ENCODE measurements at places on chromosomes 6 and 20.

DNA sequence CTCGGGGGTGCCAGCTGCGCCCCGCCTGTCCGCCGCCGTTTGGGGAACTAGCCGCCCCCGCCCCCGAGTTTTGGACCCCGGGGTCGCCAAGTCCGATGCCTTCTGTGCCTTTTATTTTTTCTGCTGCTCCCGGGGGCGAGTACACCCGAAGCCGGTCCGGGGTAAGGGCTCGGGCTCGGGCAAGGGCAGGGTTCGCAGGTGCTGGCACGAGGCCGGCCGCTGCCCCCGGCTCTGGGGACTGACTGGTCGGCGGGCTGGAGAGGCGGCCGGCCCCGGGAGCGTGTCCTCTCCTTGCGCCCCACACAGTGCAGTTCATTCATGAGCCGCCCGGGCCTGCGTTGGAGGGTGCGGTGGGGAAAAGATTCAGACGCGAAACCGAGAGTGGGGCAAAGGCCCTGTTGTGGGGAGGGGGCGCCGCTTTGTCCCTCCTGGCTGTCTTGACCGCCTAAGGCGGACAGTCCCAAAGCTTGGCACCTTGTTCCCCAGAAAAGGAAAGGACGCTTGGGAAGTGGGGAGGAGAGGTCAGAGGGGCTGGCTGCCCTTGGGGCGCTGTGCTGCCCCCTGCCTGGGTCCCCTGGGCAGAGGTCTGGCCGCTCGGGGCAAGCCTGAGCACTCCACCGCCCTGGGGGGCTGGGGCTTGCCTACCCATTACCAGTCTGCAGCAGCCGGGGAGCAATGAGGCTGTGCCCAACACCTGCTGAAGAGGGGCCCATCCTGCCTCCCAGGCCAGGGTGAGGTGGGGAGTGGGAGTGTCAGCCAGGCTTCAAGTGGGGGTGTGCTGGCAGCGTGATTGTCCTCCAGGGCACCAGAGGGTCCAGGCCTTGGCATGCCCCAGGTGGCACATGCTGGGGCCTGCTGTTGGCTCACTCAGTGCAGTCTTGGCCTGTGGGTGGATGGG lies 915 bp downstream of the TMEM63B start:
- DNase-seq = peak; percentile 33
- H3K4me1 ChIP-seq = peaks cover 50% of the 10 kb centered on the region
- no peak overlapping the region for H3K27ac ChIP-seq
- peaks cover 6% of the 10 kb centered on the region for H3K36me3 ChIP-seq
- H3K4me3 ChIP-seq = peak overlapping the region; percentile 90
- no peaks in the 10 kb centered on the region for H3K27me3 ChIP-seq

DNA sequence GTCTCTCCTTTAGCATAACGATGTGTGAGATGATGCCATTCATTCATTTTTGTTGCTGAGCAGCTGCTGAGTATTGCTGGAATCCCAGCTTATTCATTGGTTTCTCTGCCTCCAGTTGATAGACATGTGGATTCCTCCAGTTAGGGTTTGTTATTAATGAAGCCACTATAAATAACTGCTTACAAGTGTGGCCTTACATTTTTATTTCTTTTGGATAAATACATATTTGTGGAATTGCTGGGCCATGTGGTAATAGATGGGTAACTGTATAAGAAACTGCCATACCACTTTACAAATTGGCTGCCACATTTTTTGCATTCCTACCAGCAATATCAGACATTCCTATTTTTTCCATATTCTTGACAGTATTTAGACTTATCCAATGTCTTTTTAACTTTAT lies 2.6 kb upstream of the HLA-B start:
- peaks cover 56% of the 10 kb centered on the region for H3K4me1 ChIP-seq
- no peak for DNase-seq
- peaks cover 11% of the 10 kb centered on the region for H3K27me3 ChIP-seq
- no peak overlapping the region for H3K27ac ChIP-seq
- peak overlapping the region; percentile 65 for H3K4me3 ChIP-seq

DNA sequence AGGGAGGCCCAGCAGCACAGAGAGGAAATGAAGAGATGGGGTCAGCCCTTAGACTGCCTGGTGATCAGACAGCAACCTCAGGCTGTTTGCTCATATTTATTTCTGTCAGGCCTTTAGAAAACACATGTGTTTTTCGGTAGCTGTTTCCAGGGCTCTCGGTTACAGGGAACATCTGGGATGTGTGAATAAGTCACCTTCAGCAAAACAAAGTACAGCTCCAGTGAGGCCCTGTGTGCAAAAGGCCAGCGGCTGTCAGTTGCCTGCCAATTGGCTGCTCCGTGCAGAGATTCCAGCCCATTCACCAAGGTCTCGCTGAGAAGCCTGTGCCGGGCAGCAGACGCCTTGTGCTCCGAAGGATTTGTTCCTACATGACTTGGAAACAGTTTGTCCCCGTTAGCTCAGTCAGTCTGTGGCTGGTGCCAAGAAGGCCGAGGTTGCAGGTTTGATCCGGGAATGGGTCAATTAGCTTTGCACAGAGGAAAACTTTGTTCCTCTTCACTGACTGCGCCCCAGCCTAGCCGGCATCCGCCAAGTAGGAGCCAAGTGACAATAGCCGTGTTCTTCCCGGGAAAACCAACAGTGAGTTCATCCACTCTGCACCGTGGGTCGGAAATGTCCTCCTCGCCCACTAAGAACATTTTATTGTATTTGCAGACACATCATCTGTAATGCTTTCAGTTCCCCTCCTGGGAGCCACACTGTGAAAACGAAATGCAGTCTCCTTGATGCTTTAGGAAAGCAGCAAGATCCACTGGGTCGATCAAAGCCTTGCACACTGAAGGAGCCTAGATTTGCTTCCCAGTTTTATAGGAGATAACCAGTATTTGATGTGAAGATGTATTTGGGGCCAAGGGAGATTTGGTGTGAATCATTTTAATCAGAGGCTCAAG lies 315.4 kb upstream of the CDYL start:
- no peaks in the 10 kb centered on the region for H3K4me1 ChIP-seq
- no peak overlapping the region for H3K4me3 ChIP-seq
- no peaks in the 10 kb centered on the region for H3K27me3 ChIP-seq
- no peak overlapping the region for H3K27ac ChIP-seq
- DNase-seq = no peak

- peaks cover 11% of the 10 kb centered on the region for H3K4me1 ChIP-seq
- H3K36me3 ChIP-seq = no peaks in the 10 kb centered on the region
- DNase-seq = no peak
- H3K4me3 ChIP-seq = no peak overlapping the region
- H3K27ac ChIP-seq = no peak overlapping the region
- no peaks in the 10 kb centered on the region for H3K27me3 ChIP-seq
Measured at GRCh38 chr6:80449726-80450125, 343.3 kb downstream of the BCKDHB start.

DNA sequence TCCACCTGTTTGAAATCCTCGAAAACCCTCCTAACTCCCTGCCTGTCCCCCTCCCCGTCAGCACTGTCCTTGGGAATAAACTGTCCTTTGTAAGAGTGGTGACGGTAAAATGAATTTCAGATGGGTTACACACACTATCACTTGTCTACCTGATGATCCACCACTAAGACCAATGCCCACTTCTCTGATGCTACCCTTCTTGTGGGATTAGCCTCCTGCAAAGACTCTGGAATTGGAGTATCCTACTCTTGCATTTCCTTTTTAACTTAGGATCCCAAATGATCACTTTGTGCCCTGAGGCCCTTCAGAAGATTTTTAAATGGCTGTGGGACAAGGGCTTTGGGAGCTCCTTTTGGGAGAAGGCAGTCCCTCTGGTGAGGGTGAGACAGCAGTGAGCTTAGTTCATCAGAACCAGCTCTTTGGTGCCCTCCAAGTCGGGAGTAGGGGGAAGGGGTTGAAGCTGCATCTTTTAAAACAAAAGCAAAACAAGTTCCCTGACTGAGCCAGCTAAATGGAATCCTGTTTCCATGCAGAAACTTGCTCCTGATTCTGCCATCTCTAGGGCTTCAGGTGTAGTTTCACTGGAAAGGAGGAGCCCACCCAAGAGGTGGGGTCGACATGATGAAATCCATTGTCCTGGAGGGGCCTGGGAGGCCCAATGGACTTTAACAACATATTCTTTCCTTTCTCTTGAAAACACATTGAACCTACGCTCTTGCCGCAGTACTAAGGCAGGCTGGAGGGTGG lies 86.5 kb downstream of the ASXL1 start:
- peaks cover 7% of the 10 kb centered on the region for H3K4me1 ChIP-seq
- no peaks in the 10 kb centered on the region for H3K27me3 ChIP-seq
- no peak for DNase-seq

DNA sequence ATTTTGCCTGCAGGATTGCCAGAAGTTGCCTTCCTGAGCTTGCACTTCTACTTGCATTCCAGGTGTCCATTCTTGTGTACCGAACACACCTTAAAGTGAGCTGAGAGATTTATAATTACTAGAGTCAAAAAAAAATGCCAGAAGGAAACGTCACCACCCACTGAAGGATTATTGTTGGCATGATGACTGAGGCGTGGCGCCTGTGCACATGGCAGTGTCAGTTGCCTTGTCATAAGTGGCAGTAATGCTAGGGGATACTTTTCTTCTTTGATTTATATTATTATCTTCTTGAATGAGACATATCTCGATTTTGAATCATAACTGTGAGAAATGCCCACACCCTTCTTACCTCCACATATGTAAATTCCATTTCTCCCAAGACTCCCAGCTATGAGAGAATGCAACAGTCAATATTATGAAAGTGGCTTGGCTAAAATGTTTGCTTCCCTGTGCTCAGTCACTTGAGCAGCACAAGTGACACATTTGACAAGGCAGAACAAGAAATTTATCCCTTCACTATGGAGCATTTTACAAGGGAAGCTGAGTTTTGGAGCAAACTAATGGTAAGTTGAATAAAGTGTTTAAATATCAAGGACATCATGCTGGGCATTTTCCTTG lies 149.5 kb upstream of the SASH1 start:
- no peaks in the 10 kb centered on the region for H3K4me1 ChIP-seq
- H3K4me3 ChIP-seq = no peak overlapping the region
- no peaks in the 10 kb centered on the region for H3K36me3 ChIP-seq
- no peak overlapping the region for H3K27ac ChIP-seq
- peaks cover 56% of the 10 kb centered on the region for H3K27me3 ChIP-seq

Data from activated T-cell treated with anti-CD3 and anti-CD28 coated beads, Interleukin-2, amount 50 U/mL, for 72 hours (primary cell).